ENCODE measurements at places on chromosomes 5 and 9.

DNA sequence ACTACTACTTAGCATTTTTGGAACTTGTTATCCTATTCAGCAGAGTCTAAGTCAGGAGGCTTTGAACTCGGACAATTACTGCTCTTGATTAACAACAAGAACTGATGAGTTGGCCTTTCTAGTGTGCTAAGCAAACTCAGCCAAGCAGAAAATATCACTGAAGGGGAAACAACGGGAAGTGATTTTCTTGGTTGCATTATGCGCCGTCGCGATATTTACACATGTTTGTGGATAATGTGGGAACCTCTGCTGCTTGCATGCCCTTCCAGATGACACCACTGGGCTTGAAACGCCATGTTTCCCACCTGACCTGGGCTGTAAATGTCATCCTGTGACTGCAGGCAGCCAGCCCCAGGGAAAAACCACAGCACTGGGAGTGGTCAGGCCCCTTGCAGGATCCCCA, 205.5 kb downstream of the PAX5 start:
- no peak for DNase-seq

- no peak for DNase-seq
These were observed 247.4 kb downstream of the PRELID2 start for GRCh38 chr5:145587710-145588109.

GRCh38 chr9:129398961-129399633, 221.0 kb upstream of the IER5L start:
- DNase-seq: no peak

GRCh38 chr5:76771705-76772405, 47.0 kb upstream of the F2RL1 start:
- no peak for DNase-seq

- DNase-seq: no peak
These were observed 298.6 kb upstream of the PTPRD start for GRCh38 chr9:10911373-10911772.

- DNase-seq: no peak
These were observed 138.9 kb upstream of the PHYKPL start for GRCh38 chr5:178371362-178372111.

Data from CD4-positive, alpha-beta T cell treated with Interleukin-4 for 1 hour (primary cell).